ENCODE measurements at places on chromosomes 5 and 9. TPM values are rescaled to one million over a fixed set of nuclear protein-coding genes. Genes with fewer than 3 reads are reported as not detected.

The HAVCR2 gene
- 19.7 TPM for total RNA-seq

The CCNJL gene
- not detected for total RNA-seq

The ZDHHC11B gene
- not detected for total RNA-seq

DNA sequence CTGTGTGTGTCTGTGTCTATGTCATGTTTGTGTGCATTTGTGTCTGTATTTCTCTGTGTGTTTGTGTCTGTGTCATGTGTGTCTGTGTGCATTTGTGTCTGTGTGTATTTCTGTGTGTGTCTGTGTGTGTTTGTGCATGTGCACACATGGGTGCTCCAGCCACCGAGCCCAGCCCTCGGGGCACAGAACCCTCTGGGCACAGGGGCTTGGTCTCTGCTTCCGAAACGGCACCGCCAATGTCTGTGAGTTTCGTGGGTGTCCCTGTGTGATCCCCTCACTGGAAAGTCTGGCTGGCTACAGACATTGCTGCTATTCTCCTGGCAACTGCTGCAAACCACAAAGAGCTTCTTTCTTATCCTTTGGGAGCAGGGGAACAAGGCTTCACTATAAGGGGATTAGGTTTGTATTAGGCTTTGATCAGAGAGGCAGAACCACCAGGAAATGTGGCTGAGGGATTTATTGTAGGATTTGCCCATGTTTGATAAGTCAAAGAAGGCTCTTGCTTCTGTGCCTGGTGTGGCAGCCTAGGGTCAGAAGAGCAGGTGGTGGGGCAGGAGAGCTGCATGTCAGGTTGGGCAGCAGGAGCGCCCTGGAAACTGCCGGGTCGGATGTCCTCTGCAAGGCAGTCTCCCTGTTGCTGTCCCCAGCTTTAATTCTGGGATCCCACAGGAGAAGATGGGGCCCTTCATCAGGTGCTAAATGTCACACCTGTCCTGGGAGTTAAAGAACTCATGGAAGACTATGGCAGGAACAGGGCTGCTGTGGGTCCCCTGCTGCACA, 39.6 kb upstream of the FCN1 start:
- H3K27ac ChIP-seq = no peak overlapping the region
- H3K4me3 ChIP-seq = no peak overlapping the region
- DNase-seq = no peak
- no peaks in the 10 kb centered on the region for H3K36me3 ChIP-seq

DNA sequence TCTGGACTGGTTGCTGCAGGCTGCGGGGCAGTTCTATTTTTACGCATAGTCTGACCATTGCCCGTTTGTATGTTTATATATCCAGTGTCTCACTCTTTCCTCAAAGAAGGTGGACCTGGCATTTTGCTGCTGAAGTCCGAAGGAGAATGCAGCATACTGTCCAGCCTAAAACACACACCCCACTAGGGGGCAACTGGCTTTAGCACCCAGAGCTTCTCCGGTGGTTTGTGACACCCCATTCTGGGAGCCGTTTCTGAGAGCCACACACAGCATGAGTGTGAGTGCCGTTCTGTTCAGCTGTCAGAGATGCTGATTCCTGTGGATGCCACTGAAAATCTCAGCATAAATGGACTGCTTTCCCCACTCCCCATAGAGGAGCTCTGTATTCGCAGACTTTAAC, 290.5 kb upstream of the TAS2R1 start:
- no peaks in the 10 kb centered on the region for H3K4me1 ChIP-seq
- no peak overlapping the region for H3K4me3 ChIP-seq
- H3K27ac ChIP-seq = no peak overlapping the region
- H3K36me3 ChIP-seq = peaks cover 3% of the 10 kb centered on the region
- DNase-seq = no peak

DNA sequence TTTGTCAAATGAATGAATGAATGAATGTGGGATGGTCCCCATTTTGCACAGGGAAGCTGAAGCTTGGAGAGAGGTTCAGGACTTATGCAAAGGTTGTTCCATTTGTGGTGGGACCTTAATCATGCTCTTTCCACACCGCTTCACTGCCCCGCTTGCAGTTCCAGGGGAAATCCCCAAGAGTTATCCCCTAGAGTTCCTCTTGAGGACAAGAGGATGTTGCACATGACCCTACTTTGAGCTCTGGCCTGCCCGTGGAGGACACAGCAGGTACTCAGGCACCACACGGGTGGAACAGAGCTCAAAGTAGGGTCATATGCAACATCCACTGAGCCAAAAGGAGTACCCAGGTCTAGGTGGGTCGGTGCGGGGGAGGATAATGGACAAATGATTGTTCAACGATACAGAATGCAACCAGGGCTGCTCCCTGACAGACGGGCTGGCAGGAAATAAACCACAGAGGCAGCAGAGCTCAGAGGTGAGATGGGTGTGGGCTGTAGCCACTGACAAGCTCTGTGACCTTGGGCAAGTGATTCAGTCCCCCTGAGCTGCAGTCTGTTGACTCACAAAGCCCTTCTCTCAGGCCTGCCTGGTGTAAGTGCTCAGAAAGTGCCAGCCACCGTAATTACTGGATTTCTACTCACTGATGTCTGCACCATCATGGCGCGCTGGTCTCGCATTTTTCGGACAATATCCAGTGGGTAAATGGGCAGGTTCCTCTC, 60.3 kb upstream of the EPB41L4B start:
- H3K27me3 ChIP-seq = peaks cover 11% of the 10 kb centered on the region
- no peak overlapping the region for H3K4me3 ChIP-seq
- no peaks in the 10 kb centered on the region for H3K36me3 ChIP-seq
- DNase-seq = no peak

GRCh38 chr9:115305543-115305942, 187.6 kb upstream of the TNC start:
- H3K36me3 ChIP-seq = no peaks in the 10 kb centered on the region
- DNase-seq = no peak
- no peak overlapping the region for H3K27ac ChIP-seq
- no peaks in the 10 kb centered on the region for H3K27me3 ChIP-seq

- H3K27me3 ChIP-seq = no peaks in the 10 kb centered on the region
- no peaks in the 10 kb centered on the region for H3K36me3 ChIP-seq
- no peak overlapping the region for H3K4me3 ChIP-seq
- peaks cover 15% of the 10 kb centered on the region for H3K4me1 ChIP-seq
These were observed 224.2 kb downstream of the SNX18 start for GRCh38 chr5:54741711-54742110.

Data from activated T-cell treated with anti-CD3 and anti-CD28 coated beads, Interleukin-2, amount 50 U/mL, for 72 hours (primary cell).